ENCODE measurements at places on chromosomes 1 and 21.

DNA sequence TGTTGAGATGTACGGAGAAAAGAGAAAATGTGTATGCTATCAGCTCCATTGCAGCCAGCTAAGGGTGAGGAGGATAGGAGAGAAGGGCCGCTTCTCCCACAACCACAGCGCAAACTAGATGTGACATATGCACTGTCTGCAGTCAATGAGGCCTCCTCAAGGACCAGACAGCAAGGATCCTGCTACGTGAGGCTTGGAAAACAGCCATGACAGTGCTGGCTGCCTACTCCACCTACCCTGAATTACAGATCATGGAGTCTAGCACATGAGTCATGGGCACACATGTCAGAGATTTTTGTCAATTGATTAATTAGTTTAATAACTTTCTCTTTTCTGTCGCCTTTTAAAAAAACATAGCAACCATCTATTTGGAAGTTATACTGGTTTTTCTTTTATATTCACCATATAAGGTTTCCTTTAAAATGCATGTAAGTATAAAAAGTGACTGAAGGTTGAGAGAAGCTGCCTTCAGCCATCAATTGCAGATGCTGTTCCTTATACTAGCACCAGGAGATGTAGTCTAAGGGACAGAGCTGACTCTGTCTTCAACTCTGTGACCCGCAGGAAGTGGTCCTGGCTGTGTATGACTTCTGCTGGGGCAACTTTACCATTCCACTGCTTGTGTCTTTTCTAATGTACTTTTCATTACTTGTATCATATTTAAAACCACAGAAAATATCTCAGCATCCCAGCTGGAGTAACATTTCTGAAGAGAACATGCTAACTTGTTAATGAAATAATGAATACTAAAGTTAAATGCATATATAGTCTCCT lies 3.1 kb downstream of the VPS26C start:
- DNase-seq, result no peak

- DNase-seq, result no peak
Observed at GRCh38 chr1:67464746-67465145, 34.5 kb upstream of the SERBP1 start.

GRCh38 chr1:115725600-115725999 lies 42.9 kb downstream of the CASQ2 start:
- DNase-seq, result no peak

DNA sequence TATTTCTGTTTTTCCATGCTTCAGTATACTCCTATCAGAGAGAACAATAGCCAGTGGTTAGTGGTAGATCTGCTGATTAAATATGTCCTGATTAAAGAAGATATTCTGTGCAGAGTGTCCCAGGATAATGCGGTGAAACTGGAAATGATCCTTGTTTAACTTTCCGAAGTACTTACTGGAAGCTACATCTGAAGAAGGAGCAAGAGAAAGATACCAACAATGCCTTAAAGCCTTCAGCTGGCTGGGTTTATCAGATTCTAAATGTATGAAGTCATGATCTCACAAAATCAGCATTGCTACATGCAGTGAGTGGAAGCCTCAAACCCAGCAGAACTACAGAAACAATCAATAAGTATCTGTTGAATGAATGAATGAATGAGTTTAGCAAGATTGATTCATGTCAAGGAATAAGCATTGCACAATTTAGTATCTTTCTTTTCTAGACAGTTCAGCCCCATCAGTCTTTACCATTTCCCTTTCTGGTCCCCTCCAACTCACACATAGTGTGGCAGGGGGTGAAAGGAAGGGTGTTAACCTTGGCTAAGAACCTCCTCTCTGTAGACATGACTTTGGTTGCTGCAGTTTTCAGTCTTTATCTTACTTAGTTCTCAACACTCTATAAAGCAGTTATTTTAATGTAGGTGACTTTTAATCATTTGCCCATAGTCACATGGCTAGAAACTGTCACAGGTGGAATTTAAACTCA lies 24.7 kb upstream of the DNASE2B start:
- DNase-seq, result no peak

GRCh38 chr21:29462479-29462878 lies 163.8 kb downstream of the BACH1 start:
- DNase-seq, result no peak

- DNase-seq, result no peak
Observed at GRCh38 chr1:117535821-117536220, 70.0 kb upstream of the TENT5C start.

DNA sequence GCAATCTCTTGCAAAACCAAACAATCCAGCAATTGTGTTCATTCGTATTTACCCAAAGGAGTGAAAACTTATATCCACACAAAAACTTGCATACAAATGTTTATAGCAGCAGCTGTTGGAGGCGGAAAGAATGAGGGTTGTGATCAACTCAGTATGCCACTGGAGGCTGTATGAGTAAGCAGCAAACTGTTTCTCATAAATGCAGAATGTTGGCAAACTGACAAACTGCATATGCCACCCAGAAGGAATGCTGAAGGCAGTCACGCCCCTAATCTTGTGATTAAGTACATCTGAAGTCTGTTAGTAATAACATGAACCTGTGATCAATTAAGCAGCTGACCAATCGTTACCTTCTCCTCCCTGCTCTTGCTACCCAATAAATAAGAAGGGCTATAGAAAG lies 60.5 kb upstream of the CR2 start:
- no peak for DNase-seq

GRCh38 chr21:37139154-37139553 lies 66.1 kb downstream of the TTC3 start:
- DNase-seq, result no peak

GRCh38 chr1:147608596-147608995 lies 61.7 kb downstream of the ACP6 start:
- no peak for DNase-seq

GRCh38 chr1:97745912-97746311 lies 174.9 kb downstream of the DPYD start:
- no peak for DNase-seq
